ENCODE measurements at places on chromosomes 2 and 18. TPM values are rescaled to one million over a fixed set of nuclear protein-coding genes. Genes with fewer than 3 reads are reported as not detected.

- DNase-seq = no peak
Measured at GRCh38 chr18:13545514-13545913, 180.8 kb downstream of the FAM210A start.

DNA sequence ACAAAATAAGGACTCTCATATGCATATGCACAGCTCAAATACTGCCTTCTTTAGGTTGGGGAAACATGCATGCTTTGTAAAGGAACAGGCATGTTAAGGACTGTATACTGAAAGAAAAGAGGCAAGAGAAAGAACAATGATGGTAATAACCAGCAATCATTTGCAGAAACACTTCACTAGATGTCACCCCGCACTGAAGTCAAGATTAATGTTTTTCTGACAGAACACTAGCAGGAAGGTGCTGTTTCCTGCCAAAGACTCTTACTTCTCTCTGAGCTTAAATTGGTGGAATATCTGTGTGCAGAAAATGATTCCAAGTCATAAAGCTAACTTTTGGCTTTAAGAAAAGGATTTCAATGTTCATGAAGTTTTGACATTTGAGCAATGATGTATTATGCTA, 19.3 kb upstream of the CSRNP3 start:
- no peak for DNase-seq

DNA sequence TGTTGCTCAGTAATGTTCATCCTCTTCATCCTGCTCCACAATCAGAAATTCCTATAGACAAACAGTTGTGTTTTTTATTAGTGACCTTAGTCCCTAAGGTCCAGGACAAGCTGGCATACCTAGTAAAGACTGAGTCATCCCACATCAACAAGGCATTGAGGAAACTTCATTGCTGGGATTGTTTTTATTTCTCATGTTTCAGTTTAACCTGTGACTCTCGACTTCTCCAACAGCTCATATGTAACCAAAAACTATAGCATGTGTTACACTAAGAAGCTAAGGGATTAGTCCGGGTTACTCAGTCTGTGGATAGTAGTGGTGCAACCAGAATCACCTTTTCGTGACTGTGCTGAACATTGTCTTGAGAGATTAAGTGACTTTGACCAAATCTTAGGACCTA, 292.1 kb downstream of the RDH14 start:
- DNase-seq = no peak

GRCh38 chr2:10862330-10862729, 49.4 kb upstream of the KCNF1 start:
- no peak for DNase-seq

GRCh38 chr2:10329880-10330699, 27.4 kb downstream of the HPCAL1 start:
- no peak for DNase-seq

DNA sequence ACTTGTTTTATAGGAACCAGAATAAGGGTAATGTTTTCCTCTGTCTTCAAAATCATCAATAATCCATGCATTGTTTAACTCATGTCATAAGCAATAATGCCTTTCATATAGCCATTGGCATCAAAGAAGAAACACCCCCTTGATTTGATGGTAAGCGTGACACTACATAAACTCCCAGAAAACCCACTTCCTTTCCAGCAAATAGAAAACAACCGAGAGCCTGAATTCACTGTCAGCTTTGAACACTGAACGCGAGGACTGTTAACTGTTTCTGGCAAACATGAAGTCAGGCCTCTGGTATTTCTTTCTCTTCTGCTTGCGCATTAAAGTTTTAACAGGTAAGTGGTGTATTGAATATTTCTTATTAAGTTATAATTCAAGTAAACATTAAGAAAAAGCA, at the start of gene ICOS:
TSS of gene ICOS (plus strand) at position 229 of the 400 bp plus-strand sequence. CDS start at position 281, 52 bp downstream.
- DNase-seq = no peak

- DNase-seq = no peak
Measured at GRCh38 chr2:236993286-236993685, 92.4 kb upstream of the COPS8 start.

- DNase-seq = no peak
Measured at GRCh38 chr2:226701052-226701451, 98.6 kb downstream of the IRS1 start.

- DNase-seq = no peak
Measured at GRCh38 chr2:9908639-9909038, 42.9 kb upstream of the GRHL1 start.

DNA sequence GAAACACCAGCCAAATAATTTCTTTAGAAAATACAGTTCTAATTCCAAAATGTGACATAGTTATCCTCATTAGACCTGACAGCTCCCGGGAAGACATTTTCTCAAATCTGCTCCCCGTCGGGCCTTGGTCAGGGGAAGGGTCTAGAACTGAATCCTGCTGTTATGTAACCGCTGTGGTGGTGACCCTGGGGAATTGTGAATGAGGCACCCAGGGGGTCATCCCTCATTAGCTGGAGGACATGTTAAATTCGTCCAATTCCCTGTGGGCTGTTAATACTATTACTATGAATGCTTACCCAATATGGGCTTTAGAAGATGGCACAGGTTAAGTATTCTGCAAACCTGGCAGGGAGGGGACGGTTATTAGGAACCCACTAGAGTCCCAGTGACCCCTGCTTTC, 11.8 kb downstream of the CPLX4 start:
- DNase-seq = no peak

DNA sequence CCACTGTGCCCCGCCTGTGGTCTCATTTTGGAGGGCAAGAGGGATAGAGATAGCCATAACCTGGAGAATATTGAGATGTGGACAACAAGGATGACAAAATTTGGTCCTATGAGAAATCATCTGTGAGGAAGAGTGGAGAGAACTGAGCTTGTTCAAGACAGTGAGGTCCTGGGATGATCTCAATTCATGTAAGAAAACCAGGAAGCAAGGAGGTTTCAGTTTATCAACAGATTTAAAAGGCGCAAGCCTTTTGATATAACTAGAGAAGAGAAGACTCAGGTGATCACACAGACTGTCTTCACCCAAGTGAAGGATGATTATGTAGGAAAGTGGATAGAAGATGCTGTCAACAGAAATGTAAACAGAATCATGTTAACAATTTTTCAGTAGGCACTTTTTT, 39.1 kb downstream of the PCBP1 start:
- no peak for DNase-seq

DNA sequence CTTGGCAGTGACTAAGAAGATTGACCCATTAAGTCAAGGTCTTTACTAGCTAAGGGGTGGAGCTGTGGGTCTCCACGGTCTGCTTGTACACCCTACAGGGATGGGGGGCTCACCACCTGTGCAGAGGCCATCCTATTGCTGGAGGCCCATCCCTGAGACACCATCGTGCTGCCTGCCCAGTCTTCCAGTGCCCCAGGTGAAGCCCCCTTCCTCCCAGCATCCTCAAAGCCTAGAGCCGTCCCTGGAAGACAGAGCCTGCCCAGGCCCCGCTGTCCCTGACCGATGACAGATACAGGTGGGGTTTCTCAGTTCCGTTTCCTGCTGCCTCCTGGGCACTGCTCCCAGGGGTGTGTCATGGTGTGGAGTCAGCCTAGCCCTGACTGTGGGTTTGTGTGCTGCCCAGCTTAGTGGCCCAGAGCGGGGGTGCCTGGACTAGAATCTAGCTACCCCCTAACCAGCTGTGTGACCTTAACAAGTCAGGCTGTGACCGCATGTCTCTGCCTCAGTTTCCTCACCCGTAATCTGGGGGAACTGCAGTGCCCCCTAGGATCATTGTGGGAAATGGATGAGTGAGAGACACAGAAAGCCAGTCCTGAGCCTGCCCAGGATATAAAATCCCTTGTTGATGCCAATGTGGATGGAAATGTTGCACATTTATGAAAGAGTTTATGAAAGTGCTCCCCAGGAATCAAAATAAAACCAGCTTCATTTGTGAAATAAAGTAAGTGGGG, 2.0 kb downstream of the OTOS start:
- DNase-seq = no peak

GRCh38 chr2:41602341-41602740, 445.5 kb upstream of the PKDCC start:
- DNase-seq = no peak

GRCh38 chr2:91477731-91478672, 2786.5 kb downstream of the RPIA start:
- DNase-seq = no peak

- DNase-seq = no peak
Measured at GRCh38 chr18:4842287-4842686, 354.8 kb downstream of the AKAIN1 start.

- DNase-seq = no peak
Measured at GRCh38 chr2:169778446-169778845, 20.2 kb upstream of the SSB start.

DNA sequence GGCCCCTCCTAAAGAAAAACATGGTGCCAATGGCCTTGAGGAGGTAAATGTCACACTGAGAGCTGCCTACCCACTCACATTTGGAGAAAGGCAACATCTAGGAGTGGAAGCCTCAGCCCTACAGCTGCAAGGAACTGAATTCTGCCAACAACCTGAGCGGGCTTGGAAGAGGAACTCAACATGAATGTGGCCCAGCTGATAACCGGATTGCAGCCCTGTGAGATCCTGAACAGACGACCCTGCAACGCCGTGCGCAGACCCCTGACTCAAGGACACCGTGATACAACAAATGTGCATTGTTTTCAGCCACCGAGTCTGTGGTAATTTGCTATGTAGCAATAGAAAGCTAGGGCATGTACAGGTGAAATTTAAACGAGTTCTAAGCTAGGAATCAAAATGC, 99.4 kb downstream of the MYOM1 start:
- no peak for DNase-seq

GRCh38 chr2:122531290-122532071, 776.0 kb downstream of the TSN start:
- DNase-seq = no peak

- no peak for DNase-seq
Measured at GRCh38 chr2:135775420-135775819, 33.8 kb downstream of the UBXN4 start.

DNA sequence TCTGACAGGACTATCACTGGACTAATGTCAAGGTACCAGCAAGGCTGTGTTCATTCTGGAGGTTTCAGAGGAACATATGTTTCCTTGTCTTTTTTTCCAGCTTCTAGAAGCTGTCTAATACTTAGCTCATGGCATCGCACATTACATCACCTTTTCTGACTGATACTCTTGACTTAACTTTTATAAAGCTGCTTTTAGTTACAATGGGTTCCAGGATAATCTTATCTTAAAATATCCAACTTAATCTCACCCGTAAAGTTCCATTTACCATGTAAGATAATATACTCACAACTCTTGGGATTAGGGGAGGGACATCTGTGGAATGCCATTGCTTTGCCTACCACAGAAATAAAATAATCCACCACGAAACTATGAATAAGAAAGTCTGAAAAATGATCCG, 394.2 kb downstream of the CDH19 start:
- no peak for DNase-seq

DNA sequence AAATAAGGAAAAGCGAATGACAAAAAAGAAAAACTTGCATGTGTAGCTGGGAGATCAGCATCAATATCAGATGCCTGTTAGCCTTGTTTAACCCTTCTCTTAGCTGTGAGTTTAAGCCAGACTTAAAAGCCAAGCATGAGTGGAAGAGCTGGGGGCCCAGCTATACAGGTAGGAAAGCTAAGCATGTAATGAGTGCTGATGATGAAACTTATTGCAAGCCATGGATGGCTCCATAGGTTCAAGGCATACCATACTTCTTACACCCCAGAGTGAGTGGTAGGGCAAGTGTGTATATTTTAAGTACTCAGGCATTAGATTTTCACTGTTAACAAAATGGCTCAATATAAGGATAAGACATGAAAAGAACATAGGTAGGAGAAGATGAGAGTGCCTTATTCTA, 28.0 kb downstream of the RBBP8 start:
- no peak for DNase-seq

DNA sequence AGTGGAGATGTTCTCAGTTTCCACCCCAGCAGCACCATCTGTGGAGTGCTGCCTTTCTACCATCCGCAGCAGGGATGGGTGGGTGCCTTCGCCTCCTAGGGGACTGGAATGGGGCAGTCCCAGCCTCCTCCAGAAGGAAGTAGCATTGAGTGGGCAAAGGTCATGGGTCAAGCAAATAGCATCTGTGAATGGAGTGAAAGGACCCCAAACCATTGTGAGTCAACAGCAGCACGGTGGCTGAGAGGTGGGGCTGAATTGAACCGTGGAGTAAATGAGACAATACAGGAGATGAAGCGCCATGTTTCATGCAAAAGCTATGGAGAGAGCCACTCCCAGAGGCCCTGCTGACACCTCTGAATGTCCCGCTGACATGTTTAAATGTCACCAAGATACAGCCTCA, 9.7 kb downstream of the GPR55 start:
- no peak for DNase-seq

DNA sequence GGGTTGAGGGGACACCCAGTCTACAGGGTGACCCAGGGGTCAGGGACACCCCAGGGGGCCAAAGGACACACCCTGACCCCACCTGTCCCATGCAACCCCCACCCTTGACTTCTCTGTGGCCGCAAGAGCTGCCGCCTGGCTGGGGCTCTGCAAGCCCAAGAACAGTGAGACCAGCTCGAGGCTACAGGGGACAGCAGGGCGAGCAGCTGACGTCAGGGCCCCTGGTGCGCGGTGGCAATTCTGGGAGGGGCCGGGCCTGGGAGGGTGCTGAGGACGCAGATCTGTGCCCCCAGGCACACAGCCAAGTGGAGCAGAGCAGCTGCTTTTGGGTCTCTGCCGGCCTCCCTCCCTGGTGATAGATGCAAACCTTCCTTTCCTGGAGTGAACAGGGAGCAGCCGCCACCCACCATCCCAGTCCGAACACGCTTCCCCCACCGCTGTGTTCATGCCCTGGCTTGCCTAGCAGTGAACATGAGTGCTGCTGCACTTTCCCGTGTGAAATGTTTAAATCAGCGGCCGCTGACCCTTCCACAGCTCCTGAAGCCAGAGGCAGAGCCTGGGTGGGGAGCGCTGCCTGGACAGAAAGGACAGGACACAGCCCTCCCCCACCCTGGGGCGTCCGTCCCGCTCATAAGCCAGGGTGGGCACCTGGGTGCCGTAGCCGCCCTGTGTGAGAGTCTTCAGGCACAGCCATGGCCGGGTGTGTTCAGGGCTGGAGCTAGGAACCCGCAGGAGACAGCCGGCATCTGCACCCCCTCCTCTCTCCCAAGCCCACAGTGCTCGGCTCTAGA, 46.9 kb downstream of the SLC66A2 start:
- DNase-seq = no peak

GRCh38 chr2:137826373-137827372, 137.6 kb upstream of the HNMT start:
- no peak for DNase-seq

The LONRF2 gene
- polyA plus RNA-seq = 2.3 TPM

The AGXT gene
- 0.08 TPM for polyA plus RNA-seq

The KIAA2012 gene
- 0.25 TPM for polyA plus RNA-seq

The ELAC1 gene
- polyA plus RNA-seq = 17.5 TPM

The IL36G gene
- 0.25 TPM for polyA plus RNA-seq

The CCDC102B gene
- 7.4 TPM for polyA plus RNA-seq

The NEURL3 gene
- polyA plus RNA-seq = 7.1 TPM

The HOXD12 gene
- polyA plus RNA-seq = 0.28 TPM

The ACKR3 gene
- polyA plus RNA-seq = 61.0 TPM

The B3GNT7 gene
- 4.2 TPM for polyA plus RNA-seq

The GALR1 gene
- polyA plus RNA-seq = 0.03 TPM

The GFPT1 gene
- polyA plus RNA-seq = 32.8 TPM

The ITPRIPL1 gene
- 4.8 TPM for polyA plus RNA-seq

The PLEKHH2 gene
- 21.4 TPM for polyA plus RNA-seq

All from left renal cortex interstitium (tissue), 4 donors.